ENCODE measurements at places on chromosomes 1 and 21.
A peak's percentile ranks its signal among the peaks of the same experiment; 100 is the strongest.

GRCh38 chr1:187264995-187265602 is 436.4 kb downstream of the PLA2G4A start:
- peak; percentile 22 for DNase-seq

- no peak for DNase-seq
Observed at GRCh38 chr21:46294647-46295176, 8.6 kb downstream of the YBEY start.

- no peak for DNase-seq
Observed at GRCh38 chr1:33735624-33736023, 128.3 kb upstream of the HMGB4 start.

GRCh38 chr1:99438656-99439230 is 174.5 kb downstream of the PLPPR4 start:
- no peak for DNase-seq

- DNase-seq, result peak; percentile 60
Observed at GRCh38 chr1:1200876-1201810, 5.2 kb downstream of the TNFRSF18 start.

- DNase-seq, result no peak
Observed at GRCh38 chr1:246434335-246434734, 72.7 kb downstream of the SMYD3 start.

DNA sequence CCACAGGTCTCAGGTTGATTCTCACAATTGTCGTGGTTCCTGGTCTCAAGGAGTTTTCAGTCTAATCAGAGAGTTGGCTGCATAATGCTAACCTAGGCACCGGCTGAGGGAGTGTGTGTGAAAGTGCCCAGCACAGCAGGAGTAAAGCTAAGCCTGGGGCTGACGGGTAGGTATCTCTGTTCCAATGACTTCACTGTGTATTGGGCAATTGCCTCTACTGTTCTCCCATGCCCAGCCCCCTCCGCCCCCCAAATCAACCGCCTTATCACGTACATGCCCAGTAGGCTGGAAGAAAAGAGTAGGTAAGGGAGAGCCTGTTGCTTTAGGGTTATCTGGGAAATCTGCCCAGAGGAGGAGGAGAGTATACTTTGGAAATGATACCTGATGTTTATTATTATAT is 54.7 kb downstream of the MRPS6 start:
- no peak for DNase-seq

- DNase-seq, result peak; percentile 59
Observed at GRCh38 chr1:32876341-32877210, 5.9 kb upstream of the FNDC5 start.

DNA sequence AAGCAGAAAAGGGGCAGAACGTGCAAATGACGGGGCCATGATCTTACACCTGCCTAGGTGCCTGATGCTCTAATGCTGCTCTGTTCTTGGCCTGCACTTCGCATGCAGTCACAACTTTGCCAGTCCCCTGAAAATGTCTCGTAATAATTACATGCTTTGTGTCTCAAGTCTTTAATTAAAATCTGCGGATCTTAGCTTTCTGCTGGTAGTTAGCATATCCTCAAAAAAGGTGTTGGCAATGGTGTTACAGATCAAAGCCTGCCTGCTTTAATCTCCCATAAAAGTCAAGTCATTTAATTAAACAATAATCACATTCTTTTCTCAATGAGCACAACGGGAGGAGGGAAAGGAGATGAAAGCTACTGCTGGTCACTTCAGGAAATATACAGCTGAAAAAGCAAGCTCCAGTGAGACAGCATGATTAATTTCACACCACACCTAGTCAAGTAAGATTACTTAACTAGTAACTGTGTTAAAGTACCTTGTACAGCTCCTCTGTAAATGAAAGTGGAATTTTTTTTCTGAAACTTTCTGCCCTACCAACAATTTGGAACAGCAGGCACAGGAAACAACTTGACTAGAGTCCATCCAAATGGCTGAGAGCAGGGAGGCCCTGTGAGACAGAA is 45.8 kb downstream of the STX6 start:
- no peak for DNase-seq

DNA sequence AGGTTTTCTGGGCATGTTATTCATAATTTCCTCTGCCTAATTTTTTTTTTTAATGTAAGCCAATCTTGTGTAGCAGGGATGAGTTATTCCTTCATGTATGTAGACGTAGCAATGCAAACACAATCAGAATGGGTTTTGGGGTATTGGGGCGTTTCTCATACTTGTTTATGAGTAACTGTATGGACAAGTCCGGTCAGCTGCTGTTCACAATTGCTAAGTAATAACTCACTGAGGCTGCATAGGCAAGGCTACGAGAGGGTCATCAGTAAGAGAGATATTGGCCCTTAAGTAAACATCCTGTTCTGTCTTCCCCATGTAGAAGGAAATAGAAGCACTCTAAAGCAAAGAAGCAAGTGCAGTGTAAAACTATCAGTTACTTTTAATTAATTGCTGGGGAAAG is 9.5 kb upstream of the TARS2 start:
- no peak for DNase-seq

GRCh38 chr1:35573198-35574124 is at the start of gene TFAP2E:
Gene TFAP2E (plus strand): TSS chr1:35573314. CDS start chr1:35573578, 264 bp downstream.
- peak; percentile 64 for DNase-seq

DNA sequence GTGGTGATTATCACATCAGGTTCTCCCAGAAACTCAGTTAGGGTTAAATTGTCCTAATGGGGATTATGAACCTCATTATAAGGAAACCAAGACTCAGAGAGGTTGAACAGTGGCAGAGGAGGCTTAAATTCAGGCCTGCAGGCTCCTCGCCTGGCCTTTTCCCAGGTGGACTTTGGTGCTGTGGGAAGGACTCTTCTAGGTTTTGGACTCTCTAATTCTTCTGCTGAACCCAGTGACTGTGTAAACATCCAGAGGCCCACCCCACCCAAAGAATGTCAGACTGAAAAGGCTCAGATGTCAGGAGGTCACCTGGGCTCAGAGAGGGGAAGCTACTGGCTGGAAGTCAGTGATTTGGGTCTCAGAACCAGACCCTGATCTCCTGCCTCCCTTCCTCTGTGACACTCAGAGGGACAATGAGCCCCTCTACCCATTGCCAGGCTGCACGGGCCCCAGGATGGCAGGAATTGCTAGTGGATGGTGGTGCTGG is 2.5 kb downstream of the ZNF362 start:
- DNase-seq, result no peak

GRCh38 chr1:153553096-153553495 is 4.0 kb upstream of the S100A3 start:
- no peak for DNase-seq

GRCh38 chr1:36091141-36091540 is 2.4 kb downstream of the ADPRS start:
- DNase-seq, result no peak

DNA sequence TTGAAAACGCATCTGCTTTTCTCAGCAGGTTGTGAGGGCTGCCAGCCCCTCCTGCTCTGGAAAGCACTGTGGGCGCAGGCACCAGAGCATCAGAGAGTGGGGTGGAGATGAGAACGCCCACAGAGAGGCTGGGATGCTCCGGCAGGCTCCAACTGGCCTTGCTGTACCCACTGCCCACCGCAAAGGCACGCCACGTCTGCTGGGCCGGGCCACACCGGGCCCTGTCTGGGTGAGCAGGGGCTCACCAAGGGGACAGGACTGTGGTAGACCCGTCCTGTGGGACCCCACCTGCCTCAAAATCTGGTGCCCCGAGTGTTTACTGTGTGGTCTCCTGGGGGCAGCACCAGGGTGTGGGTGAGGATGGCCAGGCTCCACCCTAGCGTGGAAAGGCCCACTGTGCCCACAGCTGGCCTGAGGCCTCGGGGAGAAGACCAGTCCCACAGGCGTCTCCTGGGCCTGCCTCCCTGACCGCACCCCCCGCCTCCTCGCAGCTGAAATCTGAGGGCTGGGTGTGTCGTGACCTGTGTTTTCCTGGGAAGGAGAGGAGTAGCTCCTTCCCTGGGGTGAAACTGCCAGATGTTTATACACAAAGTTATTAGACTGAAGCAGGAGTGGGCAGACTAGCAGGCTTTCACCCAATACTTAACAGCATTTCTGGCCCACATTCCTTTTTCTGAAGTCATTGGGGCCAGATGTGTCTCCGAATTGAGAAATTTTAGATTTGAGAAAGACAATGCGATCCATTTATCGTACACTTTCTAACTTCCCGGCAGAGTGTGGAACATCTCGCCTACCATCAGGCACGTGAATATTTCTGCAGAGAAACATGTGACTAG is 53.8 kb downstream of the STUM start:
- DNase-seq, result peak; percentile 76

GRCh38 chr1:157652859-157653493 is 47.6 kb downstream of the FCRL3 start:
- DNase-seq, result no peak

GRCh38 chr1:232923739-232924386 is 26.5 kb upstream of the NTPCR start:
- no peak for DNase-seq

- peak; percentile 68 for DNase-seq
Observed at GRCh38 chr1:27099587-27100334, 55.2 kb downstream of the SLC9A1 start.

DNA sequence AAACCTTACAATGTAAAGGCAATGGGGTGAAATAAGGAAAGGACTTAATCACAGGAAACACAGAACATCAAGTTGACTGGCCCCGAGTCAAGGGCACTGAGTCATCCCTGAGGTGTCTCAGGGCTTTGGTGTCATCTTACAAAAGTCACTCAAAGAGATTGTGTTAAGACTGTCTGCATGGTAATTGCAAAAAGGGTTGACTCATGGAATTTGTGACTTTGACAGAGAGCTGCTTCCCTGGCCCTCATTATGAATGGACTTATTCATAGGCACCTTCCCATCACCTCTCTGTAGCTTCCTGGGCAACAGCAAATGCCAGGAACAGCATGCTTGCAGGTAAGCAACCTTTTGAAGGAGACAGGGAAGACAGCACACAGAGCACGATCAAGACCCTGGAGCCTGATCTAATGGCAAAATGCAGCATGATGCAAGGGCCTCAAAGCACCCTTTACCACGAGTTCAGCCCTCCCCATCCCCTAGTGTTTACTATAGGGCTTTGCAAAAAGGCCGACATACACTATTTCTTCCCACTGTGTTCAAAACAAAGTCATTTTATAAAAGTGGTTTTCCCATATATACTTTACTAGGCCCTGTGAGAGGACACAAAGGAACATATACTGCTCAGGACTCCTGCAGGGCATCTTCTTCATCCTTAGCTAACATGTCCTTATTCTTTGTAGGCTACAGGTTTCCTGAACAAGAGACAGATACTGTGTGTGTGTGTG is 17.1 kb downstream of the ZP4 start:
- DNase-seq, result no peak

GRCh38 chr1:172700556-172700955 is 41.7 kb downstream of the FASLG start:
- no peak for DNase-seq

DNA sequence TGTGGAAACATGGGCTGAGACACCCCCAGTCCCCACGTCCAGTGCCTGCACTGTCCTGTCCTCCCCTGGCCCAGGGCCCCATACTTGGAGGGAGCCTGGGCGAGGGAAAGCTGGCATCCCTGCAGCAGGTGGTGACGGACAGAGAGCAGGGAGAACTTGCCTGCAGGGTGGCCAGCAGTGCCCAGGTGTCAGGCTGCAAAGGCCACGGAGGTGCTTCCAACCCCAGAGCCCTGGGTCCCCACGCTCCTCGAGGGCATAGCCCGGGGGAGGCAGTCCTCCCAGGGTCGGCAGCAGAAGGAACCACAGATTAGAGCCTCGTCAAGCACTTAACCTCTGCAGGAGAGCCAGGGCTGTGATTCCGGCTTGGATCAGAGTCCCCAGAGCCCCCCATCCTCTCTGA is 77.5 kb downstream of the ARHGEF16 start:
- no peak for DNase-seq

- no peak for DNase-seq
Observed at GRCh38 chr1:110494036-110494435, 24.9 kb downstream of the KCNA10 start.

DNA sequence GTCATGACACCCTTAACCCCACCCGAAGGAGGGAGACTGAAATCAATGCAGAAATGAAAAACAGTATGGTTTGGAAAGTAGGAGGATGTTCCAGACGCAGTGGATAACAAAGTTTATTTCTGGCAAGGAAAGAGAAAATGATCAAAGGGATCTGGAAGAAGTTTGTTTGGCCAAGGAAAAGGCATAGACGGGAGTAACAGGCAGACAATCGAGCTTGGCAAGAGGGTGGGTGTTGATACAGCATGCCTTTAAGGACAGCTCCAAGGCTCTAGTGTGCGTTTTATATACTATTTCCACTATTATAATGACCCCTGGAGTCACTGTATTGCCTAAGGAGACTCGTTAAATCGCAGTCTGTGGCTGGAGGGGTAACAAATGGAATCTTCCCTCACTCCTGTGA is 303.7 kb upstream of the RUNX1 start:
- DNase-seq, result no peak

- DNase-seq, result no peak
Observed at GRCh38 chr21:37380349-37381323, 14.1 kb downstream of the DYRK1A start.

DNA sequence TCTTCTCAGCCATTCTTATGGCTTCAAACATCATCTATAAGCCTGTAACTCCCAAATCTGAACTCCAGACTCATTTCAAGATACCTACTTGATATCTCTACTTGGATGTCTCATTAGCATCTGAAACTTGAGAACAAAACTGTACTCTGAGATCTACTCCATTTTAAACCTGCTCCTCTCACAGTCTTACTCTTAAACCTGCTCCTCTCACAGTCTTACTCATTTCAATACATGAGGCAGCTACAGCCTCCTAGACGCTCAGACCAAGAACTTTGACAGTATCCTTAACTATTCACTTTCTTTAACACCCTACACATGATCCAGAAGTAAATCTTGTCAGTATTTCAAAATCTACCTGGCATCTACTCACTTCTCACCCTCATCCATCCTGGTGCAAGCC is 54.3 kb downstream of the NBPF6 start:
- DNase-seq, result no peak

- no peak for DNase-seq
Observed at GRCh38 chr21:15495965-15496364, 233.8 kb upstream of the USP25 start.

- DNase-seq, result no peak
Observed at GRCh38 chr1:20280341-20280740, 10.3 kb upstream of the VWA5B1 start.

GRCh38 chr1:192660613-192661012 is 24.7 kb downstream of the RGS13 start:
- no peak for DNase-seq

GRCh38 chr1:211928993-211929637 is 98.6 kb upstream of the LPGAT1 start:
- no peak for DNase-seq

DNA sequence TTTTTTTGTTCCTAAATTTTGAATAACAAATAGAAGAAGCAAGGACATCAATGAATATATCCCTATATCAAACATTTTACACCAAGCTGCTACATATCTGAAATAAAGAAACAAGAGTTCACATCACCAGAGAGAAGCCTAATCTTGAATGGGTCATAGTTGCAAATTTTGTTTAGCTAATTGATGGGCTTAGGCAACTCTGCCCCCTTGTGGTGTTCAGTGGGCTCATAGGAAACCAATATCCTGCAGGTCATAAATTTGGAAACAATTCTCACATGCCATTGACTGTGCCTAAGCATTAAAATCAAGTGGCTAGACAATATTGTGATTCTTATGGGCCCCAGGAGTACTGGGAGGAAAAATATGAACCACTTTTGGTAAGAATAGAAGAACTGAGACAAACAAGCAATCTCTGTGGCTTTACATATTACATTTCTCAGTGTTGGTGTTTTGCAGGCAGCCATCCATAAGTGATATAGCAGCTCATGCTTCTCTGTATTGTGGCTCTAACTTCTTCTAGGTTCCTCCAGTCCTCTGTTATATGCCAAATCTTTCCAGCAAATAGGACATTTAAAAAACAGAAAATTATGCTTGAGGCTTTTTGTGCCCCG is 1262.8 kb upstream of the PRMT6 start:
- DNase-seq, result peak; percentile 34
